HS-27A (cell line): ENCODE measurements at places on chromosomes 5 and 9.

- no peak for DNase-seq
Measured at GRCh38 chr5:172795318-172795977, 24.5 kb upstream of the DUSP1 start.

DNA sequence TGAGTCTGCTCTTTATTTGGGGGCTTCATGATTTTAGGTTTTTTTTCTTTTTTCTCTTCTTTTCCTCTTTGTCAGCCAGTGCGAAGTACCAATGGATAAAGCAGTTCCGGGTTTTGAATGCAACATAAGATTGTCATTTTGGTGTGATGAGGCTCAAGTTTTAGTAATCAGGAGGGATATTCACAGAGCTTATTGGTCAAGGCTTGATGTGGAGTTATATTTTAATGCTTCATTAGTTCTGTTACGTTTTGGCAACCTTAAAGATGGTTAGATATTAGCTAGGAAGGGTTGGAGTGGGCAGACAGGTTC lies 1.4 kb downstream of the PIK3R1 start:
- DNase-seq, result no peak

DNA sequence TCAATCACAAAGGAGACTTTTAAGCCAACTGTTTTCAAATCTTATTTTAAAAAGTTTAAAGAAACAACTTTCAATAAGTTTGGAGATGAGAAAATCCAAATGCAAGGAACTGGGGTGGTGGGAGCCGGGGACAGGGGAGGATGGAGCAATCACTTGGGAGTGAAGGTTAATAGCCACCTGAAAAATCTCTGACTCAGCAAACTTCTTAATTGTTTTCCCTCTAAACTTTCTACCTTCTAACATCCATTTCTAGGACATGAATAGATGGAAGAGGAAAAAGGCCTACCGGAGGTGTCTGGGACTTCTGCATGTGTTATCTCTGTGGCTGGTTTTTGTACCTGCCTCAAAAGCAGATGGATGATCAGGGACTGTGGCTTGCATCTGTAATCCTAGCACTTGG lies 360.6 kb downstream of the OSTF1 start:
- no peak for DNase-seq

- no peak for DNase-seq
Measured at GRCh38 chr5:17713301-17713700, 79.0 kb downstream of the TAF11L14 start.
